NCI-H1092 treated with DMSO at 0.1 percent for 48 hours (cell line): ENCODE measurements at places on chromosomes 2 and 18.

GRCh38 chr2:126855606-126856005 lies 43.1 kb upstream of the TEX51 start:
- no peak for DNase-seq

- DNase-seq, result no peak
Observed at GRCh38 chr18:77069931-77070330, 62.7 kb downstream of the MBP start.

DNA sequence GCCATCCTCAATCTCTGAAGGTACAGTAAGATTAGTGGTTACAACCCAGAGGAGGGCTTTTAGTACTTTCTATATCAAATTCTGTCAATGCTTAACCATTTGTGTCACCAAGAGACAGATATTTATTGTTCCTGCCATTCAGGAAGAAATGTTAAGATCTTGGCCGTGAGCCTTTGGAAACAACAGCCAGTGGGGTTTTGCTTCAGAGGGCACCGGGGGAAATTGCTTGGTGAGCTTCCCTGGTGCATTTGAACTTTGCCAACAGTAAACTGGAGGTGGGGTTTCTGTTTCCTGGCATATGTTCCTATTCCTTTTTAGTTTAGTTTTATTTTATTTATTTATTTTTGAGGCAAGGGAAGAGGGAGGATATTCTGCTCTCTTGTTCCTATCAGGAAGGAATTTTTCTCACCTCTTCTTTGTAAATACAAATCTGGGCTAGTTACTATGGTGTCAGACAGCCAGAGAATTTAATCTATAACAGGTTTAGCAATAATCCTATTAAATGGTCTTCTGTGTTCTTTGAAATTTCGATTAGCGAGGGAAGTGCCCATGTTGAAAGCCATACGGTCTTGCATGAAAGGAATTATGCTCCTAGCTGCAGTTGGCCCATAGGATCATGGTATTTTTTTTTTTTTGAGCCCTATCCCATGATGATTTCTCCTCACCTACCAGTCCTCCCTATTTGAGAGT lies 95.7 kb downstream of the MAIP1 start:
- DNase-seq, result no peak

DNA sequence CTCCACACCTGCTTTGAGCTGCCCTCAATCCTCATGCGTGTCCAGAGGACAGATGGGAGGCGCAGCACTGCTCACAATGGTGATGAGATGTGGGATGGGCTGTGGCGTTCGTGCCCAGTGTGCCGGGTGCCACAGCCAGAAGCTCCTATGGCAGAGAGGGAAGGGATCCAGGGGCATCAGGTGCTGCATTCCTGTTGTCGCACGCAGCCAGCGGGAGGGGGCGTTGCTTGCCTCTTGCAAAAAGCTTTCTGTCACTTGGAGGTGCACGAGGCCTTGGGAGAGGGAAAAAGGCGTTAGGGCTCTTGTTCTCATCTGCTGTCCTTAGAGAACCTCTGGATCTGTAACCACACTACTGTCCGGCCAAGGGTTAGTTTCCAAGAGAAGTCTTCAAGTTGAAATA lies 29.2 kb upstream of the ALLC start:
- peak; percentile 42 for DNase-seq

DNA sequence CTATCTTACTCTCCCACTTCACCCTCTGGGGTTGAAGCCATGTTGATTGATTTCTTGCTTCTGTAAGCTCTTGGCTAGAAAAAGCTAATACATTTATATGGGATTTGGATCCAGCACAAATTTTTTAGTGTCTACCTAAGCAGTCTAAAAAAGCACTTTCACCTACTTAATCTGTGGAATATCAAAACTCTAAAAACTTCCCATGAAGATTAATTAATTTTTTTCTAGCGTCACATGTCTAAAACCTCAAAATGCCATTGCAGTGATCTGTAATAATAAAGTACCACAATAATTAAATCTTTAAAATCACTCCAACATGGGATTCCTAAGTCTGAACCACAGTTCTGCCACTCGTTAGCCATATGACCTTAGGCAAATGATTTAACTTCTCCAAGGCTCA lies 180.1 kb downstream of the EN1 start:
- DNase-seq, result no peak

DNA sequence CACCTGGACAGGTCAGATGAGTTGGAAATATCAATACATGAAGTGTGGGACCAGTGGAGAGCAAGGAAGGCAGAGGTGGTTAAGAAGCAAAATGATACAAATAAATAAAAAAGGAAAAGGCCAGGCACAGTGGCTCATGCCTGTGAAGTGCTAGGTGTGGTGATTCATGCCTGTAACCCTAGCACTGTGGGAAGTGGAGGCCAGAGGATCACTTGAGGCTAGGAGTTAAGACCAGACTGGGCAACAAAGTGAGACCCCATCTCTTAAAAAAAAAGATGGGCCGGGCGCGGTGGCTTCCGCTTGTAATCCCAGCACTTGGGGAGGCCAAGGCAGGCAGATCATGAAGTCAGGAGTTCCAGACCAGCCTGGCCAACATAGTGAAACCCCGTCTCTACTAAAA lies 2.9 kb downstream of the STON1 start:
- no peak for DNase-seq

DNA sequence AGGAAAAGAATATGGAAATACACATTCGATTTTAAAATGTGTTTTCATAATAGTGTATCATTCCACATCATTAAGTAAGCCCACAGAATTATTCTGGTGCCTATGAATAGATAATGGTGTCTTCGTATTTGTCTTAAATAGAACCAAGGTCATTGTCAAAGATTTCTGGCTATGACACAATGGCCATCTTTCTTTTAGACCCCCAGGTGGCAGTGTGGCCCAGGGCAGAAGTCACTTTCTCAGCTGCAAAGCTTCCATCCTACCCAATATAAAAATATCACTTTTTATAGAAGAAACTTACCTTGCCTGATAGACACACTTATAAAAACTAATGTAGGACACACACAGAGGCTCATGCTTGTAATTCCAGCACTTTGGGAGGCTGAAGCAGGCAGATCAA lies 57.5 kb downstream of the ZRANB3 start:
- no peak for DNase-seq

GRCh38 chr2:196639180-196640030 lies at the start of gene CCDC150:
Gene CCDC150 (plus strand): TSS chr2:196639715. CDS start chr2:196639767, 52 bp downstream.
- peak; percentile 83 for DNase-seq

- no peak for DNase-seq
Observed at GRCh38 chr2:184769023-184769422, 170.7 kb downstream of the ZNF804A start.

DNA sequence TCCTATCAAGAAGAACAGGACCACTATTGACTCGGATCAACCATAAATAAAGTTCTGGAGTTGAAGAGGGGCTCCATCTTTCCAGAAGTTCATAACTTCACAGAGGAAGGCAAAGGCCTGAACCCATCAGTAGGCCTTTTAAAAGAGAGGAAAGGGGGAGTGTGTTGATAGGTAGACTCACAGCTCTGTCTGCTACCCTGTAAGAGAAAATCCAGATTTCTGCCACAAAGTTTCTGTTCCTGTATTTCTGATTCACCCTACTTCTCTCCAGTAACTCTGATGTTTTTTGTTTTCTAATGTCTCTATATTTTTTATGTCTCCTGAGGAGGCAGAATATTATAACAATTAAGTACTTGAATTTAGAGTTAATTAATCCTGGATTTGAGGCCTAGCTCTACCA lies 564.0 kb downstream of the TNS1 start:
- DNase-seq, result no peak

- no peak for DNase-seq
Observed at GRCh38 chr2:69291004-69291650, 95.9 kb downstream of the GFPT1 start.

- DNase-seq, result no peak
Observed at GRCh38 chr2:211877061-211877460, 661.5 kb downstream of the ERBB4 start.

- peak; percentile 65 for DNase-seq
Observed at GRCh38 chr2:85707304-85707703, 13.1 kb downstream of the GNLY start.

DNA sequence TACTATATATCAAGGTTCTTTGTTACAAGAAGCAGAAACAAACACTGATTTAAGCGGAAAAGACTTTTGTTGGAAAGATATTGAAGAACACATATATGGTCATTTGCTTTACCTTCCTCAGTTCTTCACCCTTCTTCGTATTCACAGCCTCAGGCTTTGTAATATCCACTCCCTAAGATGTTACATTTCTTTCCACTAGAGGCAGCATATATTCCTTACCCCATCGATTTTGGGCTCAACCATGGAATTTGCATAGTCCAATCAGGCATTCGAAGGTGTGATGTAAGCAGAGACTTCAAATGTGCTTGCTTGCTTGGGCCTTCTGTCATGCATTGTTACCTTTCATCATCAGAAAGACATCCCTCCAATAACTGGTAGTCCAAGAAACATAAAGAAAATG lies 287.4 kb downstream of the PID1 start:
- DNase-seq, result no peak

GRCh38 chr2:223846515-223846914 lies 9.1 kb upstream of the AP1S3 start:
- no peak for DNase-seq

- no peak for DNase-seq
Observed at GRCh38 chr2:67259556-67260342, 137.4 kb upstream of the ETAA1 start.

DNA sequence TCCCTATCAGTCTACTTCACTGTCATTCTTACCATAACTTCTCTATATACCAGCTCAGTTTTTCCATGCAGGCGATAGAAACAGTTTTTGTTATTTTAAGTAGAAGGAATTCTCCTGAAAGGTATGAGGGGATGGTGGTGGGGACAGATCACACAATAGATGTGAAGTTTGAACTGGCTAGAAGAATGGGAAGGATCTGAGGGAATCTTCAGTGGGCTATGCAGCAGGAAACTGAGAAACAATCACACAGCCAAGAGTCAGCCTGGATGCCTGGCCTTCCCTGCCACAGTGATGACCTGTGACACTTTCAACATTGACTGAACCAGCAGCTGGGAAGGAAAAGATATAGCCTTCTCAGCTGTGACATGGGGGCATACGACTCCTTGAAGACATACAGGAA lies 329.1 kb upstream of the GULP1 start:
- DNase-seq, result no peak

GRCh38 chr2:37894047-37894446 lies 31.0 kb upstream of the RMDN2 start:
- no peak for DNase-seq

GRCh38 chr18:2774669-2775068 lies 72.1 kb upstream of the EMILIN2 start:
- no peak for DNase-seq

- DNase-seq, result no peak
Observed at GRCh38 chr2:27082773-27083409, 3.7 kb upstream of the KHK start.

DNA sequence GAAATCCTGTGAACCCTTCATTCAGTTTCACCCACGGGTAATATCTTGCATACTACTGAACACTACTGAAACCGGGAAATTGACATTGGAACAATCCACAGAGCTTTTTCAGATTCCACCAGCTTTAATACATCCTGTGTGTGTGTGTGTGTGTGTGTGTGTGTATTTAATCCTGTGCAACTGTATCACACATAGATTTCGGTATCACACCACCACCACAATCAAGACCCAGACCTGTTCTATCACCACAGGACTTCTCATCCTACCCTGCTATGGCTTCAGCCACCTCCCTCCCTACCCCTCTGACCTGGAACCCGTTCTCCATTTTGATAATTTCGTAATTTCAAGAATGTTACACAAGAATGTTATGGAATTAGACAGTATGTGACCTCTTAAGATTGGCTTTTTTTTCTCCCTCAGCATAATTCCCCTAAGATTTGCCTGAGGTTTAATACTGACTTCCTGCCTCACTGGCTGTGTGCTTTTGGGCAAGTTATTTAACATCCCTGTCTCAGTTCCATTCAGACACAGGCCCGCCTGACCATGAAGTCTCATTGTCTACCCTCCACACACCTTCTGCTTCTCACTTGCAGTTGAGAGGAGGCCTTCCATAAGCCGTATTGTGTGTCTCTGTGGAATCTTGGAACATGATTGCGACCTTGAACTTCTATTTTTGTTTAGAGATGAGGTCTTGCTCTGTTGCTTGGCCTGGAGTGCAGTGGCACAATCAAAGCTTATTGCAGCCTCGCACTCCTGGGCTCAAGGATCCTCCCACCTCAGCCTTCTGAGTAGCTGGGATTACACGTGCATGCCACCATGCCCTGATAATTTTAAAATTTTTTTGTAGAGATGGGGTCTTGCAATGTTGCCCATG lies 14.4 kb upstream of the TMEM131 start:
- DNase-seq, result no peak

- no peak for DNase-seq
Observed at GRCh38 chr18:79683626-79684282, 4.2 kb downstream of the CTDP1 start.

DNA sequence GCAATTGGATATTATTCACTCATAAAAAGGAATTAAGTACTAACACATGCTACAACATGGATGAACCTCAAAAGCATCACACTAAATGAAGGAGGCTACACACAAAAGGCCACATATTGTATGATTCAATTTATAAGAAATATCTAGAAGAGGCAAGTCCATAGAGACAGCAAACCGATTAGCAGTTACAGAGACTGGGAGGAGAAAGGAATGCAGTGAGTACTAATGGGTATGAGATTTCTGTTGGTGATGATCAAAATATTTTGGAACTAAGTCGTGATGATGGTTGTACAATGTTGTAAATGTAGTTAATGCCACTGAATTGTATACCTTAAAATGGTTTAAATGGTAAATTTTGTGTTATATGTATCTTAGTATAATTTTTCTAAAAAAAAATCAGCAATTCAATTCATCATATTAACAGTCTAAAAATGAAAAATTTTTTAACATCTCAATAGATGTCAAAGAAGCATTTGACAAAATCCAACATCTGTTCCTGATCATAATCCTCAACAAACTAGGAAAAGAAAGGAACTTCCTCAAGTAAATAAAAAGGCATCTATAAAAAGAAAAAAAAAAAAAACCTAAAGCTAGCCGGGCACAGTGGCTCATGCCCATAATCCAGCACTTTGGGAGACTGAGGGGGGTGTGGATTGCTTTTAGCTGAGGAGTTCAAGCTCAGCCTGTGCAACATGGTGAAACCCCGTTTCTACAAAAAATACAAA lies 98.1 kb downstream of the TGIF1 start:
- DNase-seq, result no peak

DNA sequence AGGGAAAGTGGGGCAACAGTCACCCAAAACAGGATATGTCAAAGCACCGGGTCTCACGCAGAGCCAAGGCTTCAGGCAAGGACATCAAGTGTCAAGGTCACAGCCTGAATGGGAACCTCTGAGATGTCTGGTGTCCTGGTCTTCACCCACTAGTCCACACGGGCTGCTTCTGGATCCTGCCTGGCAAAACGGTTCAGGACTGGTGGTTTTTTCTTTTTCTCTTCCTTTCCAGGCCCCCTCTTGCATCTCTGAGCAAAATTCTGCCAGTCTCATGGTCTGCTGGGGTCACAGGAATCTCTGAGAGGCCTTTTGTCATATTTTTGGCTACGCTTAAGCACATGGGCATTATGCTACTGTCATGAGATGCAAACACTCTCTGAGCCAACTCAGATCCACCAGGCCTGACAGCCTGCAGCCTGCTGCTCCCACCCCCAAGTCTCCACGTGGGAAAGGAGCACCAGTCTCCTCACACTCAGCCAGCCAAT lies 518.2 kb upstream of the ZEB2 start:
- DNase-seq, result no peak

- no peak for DNase-seq
Observed at GRCh38 chr2:97967216-97967592, 28.5 kb downstream of the TMEM131 start.
